Activated naive CD4-positive, alpha-beta T cell treated with anti-CD3 and anti-CD28 coated beads for 36 hours (primary cell): ENCODE measurements at places on chromosomes 1 and 21. TPM values are rescaled to one million over a fixed set of nuclear protein-coding genes. Genes with fewer than 3 reads are reported as not detected.

DNA sequence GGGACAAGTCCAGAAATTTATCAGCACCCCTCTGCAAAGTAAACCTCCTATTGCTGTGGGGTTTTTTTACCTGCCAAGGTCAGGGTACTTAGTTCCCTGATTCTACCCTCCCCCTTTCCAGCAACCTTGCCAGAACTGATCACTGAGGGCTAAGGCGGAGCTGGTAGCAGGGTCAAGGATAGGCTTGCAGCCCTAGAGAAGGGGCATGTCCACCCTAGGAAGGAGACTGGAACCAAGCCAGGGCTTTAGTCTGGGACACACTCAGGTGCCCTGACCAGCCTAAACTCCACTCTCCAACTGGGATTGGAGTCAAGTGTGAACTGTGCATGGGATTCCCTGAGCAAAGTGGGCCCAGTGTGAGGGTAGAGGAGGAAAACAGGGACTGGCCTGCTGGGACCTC, 6.5 kb upstream of the SLC26A9 start:
- no peak for DNase-seq

- DNase-seq: peak; percentile 54
Observed at GRCh38 chr21:34154878-34155277, 81.5 kb downstream of the MRPS6 start.

DNA sequence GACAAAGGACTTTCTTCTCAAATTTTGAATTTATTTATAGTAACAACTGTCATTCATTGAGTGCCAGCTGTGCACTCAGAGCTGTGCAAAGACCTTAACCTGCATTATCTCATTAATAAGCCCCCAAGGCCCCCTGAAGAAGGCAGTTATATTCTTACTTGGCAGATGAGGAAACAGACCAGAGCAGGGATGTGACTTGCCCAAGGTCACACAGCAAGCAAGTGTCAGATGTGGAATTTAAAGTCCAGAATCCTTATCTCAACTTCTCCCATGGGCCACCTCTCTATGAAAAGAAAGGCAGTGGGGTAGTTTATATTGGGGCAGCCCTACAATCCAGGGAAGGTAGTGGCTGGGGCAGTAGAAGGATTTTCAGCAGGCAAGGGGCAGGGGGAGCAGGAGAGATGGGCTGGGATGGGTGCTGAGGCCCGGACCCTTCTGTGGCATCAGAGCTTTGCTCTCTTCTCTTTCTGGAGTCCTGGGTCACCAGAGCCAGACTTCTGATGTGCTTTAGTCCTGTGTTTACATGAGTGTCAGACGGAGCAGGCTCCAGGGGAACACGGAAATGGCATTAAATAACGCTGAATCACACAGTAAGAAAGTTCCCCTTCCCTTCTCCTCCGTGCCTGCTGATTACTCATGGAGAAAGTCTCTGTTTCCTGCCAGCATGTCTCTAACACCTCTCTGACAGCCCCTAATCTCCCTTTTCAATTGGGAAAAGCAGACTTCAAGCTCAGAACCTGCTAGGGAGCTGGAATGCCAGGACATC, 39.5 kb downstream of the EPHB2 start:
- peak; percentile 50 for DNase-seq

GRCh38 chr1:34695580-34695979, 59.3 kb upstream of the GJB5 start:
- DNase-seq: no peak

- DNase-seq: no peak
Observed at GRCh38 chr1:153926405-153926804, 3.6 kb upstream of the GATAD2B start.

DNA sequence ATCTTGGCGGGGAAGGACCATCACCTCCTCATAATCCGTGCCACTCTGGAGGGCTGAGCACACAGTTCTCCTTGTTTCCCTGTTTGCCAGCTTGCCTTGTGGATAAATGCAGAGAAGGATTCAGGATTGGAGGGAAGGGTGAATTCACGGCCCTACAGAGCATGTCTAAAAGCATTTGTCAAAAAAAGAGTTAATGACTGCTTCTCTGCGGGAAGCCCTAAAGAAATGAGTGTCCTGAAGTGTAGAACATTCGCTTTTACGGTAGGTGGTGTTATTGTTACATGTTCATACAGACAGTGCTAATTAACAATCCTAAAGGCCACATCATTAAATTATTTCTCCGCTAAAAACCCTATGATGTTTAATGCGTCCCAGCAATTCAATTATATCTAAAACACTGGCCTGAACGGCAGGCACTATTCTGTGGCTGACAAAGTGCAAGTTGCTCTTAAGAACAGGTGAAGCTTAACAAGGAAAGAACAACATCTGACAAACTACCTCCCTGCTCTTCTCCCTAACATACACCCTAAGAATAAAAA, 112.3 kb upstream of the NFIA start:
- DNase-seq: no peak

DNA sequence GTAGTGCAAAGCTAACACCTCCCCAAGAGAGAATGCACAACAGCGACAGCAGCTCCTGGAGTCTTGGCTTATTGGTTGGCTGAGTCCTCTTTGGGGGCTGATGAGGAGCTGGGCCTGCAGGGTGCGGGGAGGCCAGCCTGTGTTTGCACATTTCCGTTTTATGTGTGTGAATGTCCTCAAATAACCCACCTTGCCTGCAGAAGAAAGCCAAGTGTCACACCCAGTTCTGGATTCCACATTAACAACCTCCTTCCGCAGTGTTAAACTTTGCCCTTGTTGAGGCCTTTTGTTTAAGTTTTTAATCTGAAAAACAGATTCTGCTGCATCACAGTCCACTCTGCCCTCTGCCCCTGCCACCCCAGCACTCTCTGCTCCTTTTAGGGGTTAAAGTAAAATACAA, 274.5 kb downstream of the TM2D1 start:
- no peak for DNase-seq

- no peak for DNase-seq
Observed at GRCh38 chr1:231856894-231857293, 230.3 kb downstream of the DISC1 start.

Gene AMIGO1
- 1.7 TPM for total RNA-seq

DNA sequence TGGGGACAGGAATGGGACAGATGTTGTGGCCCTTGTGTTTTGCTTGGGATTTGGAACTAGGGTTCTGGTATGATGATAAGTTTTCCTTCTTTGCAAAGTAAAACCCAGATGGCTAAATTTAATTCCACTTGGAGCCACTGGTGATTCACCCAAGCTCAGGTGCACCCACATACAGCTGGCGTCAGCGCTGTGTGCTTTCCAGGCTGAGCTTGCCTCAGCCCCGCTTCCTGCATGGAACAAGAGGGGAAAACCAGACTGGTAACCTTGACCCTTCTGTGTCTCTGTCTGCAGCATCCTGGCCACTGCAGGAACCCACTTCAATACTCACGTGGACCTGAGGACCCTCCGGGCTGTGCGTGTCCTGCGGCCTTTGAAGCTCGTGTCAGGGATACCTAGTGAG, 94.2 kb downstream of the CACNA1E start:
- DNase-seq: no peak

Gene ADAMTS5
- not detected for total RNA-seq

GRCh38 chr1:23910144-23910543, 3.0 kb downstream of the CNR2 start:
- no peak for DNase-seq

Gene ENAH
- 2.0 TPM for total RNA-seq

Gene XCL2
- total RNA-seq: not detected

- no peak for DNase-seq
Observed at GRCh38 chr1:231778009-231778719, 151.6 kb downstream of the DISC1 start.

DNA sequence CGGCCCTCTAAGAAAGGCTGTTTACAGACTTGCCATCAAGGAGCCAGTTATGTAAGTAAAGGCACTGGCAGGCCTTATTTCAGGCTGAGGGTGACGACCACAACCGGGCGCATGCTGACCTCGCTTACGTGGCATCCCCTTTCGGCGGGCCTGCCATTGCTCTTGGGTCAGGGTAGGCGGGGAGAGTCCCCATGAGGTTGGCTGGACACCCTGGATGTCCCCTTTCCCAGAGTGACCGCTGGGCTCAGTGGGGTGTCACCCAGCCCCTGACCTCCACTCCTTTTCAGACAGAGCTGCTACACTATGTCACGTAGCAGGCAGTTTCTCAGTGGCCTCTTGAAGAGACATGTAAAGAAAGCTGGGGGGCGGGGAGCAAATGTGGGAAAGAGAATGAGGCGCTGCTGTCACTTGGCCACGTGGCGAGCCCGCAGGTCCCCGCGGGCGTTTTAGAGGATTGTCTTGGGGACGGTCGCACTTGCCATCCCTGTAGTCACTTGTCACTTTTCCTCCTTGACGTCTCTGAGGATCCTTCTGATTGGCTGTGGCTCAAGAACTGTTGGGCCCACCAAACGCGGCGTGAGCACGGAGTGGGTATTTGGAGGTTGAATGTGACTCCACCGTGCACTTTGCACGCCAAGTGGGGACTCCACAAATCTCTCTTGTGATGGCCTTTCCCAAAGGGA, 42.2 kb downstream of the SLC37A1 start:
- no peak for DNase-seq

Gene F5
- total RNA-seq: 58.6 TPM

DNA sequence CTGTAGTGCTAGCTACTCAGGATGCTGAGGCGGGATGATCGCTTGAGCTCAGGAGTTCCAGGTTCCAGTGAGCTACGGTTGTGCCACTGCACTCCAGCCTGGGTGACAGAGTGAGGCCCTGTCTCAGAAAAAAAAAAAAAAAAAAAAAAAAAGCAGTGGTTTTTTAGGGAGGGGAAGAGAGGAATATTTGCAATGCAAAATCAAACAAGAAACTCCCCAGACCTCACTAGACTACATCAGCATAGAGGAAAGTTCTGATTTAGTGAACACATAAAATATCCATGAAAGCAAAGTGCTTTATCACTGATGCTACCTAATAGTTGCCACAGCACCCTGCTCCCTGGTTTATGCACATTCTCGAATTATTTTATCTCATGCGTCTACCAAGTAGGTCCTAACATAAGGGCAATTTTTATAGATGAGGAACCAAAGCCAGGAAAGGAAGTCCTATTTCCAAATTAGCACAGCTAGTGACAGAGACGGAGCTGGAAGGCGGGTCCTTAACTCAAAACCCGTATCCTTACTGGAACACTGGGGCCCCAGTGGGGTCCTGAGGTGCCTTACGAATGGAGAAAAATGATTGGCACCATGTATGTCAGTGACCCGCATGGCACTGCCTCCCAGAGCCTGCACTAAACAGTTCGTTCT, 50.7 kb upstream of the GPR157 start:
- DNase-seq: no peak

DNA sequence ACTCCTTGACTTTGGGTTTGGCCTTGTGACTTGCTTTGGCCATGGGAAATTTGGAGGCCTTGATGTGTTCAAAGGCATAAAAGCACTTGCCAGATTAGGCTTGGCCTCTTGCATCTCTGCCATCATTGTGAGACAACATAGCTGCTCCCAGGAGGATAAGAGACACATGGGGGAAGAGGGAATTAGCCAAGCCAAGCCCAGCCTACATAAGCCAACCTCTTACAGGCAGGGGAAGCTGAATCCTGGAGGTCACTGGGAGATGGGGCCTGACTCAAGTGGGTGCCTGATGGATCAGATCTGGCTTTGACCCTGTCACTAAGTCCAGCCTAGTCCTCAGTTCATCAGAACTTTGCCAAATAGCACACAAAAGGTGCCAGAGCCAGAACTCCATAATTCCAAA, 37.6 kb upstream of the HMGB4 start:
- DNase-seq: no peak

DNA sequence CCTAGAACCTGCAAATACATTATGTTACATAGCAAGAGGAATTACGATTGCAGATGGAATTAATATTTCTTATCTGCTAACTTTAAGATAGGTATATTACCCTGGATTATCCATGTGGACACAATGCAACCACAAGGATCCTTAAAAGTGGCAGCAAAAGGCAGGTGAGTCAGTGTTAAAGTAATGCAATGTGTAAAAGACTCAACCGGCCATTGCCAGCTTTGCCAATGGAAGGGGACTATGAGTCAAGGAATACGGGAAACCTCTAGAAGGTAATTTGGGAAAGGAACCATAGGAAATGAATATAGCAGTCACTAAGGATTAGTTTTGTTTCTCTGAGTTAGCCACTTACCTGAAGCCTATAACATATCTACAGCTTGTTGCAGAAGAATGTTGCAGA, 692.1 kb upstream of the ZP4 start:
- DNase-seq: no peak

Gene KIRREL1
- 0.05 TPM for total RNA-seq

Gene SON
- total RNA-seq: 269 TPM

Gene NTMT2
- not detected for total RNA-seq

DNA sequence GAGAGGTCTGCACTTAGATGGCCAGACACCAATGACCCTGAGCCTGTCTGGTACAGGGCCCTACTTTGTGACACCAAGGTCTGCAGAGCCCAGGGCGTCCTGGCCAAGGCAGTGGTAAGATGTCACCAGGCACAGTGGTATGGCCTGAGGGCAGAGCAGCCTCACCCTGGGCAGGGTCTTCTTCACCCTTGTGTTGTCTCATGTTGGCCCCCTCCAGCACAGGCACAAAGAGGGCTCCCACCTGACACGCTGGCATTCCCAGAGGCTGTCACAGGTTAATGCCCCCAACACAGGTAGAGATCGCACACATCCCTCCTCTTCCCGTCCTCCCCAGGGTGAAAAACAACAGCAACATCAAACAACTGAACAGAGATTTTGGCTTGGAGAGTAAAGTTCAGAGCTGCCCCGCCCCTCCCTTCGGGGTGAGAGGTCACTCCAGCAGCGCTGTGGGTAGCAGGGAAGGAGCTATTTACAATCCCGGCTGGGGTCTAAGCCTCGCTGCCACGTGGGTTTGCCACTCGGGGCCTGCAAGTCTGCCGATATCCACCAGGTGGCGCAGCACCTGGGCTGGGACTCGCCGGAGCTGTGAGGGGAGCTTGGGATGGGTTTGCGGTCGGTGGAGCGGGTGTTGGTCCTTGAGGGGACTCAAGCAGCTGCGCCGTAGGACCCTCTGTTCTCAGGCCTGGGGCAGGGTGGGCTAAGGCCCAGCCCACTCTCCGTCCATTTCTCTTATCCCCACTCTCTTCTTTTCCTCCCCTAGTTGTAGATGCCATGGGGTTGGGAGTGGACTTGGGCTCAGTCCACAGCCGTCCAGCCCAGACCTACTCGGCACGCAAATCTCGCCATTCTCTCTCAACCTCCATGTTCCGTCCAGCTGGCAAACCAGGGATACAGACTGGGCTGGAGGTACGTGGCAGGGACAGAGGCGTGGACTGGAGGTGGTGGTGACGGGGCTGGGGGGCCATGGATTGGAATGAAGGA, 12.7 kb downstream of the EFNA3 start:
- DNase-seq: peak; percentile 84

DNA sequence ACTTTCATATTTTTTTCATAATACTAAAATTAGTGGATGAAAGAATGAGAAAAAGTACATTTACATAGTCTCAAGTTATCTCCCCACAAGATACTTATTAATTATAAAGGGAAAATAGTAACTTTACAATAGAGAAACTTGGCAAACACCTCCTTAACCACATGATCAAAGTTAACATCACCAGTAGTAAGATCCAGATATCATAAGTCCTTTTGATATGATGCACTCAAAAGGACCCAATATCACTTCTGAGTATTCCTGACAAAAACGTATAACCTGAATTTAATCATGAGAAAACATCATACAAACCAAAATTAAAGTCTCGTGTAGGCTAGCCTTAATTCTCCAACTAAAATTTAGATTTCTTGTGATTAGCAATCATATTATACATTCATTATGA, 67.4 kb downstream of the LYST start:
- DNase-seq: no peak

GRCh38 chr1:64396817-64397216, 73.1 kb upstream of the CACHD1 start:
- DNase-seq: no peak
